ENCODE measurements at places on chromosomes 5 and 9.

GRCh38 chr5:55467862-55468551, 66.8 kb downstream of the PLPP1 start:
- H3K27ac ChIP-seq = no peak overlapping the region
- no peaks in the 10 kb centered on the region for H3K27me3 ChIP-seq
- H3K4me3 ChIP-seq = no peak overlapping the region
- H3K4me1 ChIP-seq = no peaks in the 10 kb centered on the region

DNA sequence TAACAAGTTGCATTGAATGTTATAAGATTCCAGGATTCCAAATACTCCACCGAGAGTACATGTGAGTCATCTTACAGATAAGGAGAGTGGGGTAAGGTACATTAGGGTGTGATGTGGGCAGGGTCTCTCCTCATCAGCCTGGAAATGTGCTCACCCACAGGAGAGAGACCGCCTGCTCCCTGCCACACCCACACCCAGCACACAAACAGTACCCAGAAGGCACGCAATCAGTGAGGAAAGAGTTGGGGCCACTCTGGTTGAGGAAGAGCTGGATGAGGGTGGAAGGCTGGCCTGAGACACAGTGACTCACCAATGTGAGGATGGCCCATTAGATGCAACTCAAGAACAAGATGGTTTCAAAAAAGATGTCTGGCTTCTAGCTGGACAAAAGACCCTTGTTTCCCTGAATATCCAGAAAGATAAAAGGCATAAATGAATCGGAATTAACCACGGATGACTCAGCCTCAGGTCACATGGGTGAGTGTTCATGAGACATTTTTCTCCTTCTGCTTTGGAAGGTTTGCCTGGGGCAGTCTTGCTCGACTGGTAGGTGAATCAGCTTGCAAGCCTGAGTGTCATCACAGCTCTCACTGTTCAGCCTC, 51.1 kb upstream of the LHFPL2 start:
- no peak for DNase-seq
- H3K36me3 ChIP-seq = no peaks in the 10 kb centered on the region
- H3K4me3 ChIP-seq = no peak overlapping the region

- H3K4me1 ChIP-seq = no peaks in the 10 kb centered on the region
- no peak for DNase-seq
- H3K27me3 ChIP-seq = no peaks in the 10 kb centered on the region
- H3K36me3 ChIP-seq = no peaks in the 10 kb centered on the region
- no peak overlapping the region for H3K27ac ChIP-seq
Measured at GRCh38 chr9:99336005-99336404, 113.9 kb downstream of the SEC61B start.

GRCh38 chr5:124110942-124111341, 599.0 kb downstream of the CSNK1G3 start:
- H3K4me1 ChIP-seq = no peaks in the 10 kb centered on the region
- H3K4me3 ChIP-seq = no peak overlapping the region
- no peak for DNase-seq

GRCh38 chr9:125634040-125634717, 72.8 kb downstream of the MAPKAP1 start:
- peaks cover 2% of the 10 kb centered on the region for H3K4me1 ChIP-seq
- no peak overlapping the region for H3K4me3 ChIP-seq
- no peak for DNase-seq
- H3K27me3 ChIP-seq = no peaks in the 10 kb centered on the region

GRCh38 chr5:9892696-9893095, 262.5 kb upstream of the TAS2R1 start:
- no peak for DNase-seq
- H3K36me3 ChIP-seq = no peaks in the 10 kb centered on the region
- no peaks in the 10 kb centered on the region for H3K27me3 ChIP-seq
- H3K4me3 ChIP-seq = no peak overlapping the region

- no peak overlapping the region for H3K27ac ChIP-seq
- H3K27me3 ChIP-seq = no peaks in the 10 kb centered on the region
- no peaks in the 10 kb centered on the region for H3K4me1 ChIP-seq
- H3K4me3 ChIP-seq = no peak overlapping the region
- H3K36me3 ChIP-seq = no peaks in the 10 kb centered on the region
Measured at GRCh38 chr5:17024686-17025180, 88.6 kb upstream of the MYO10 start.

GRCh38 chr5:178425621-178426068, 164.5 kb downstream of the COL23A1 start:
- DNase-seq = no peak
- H3K4me1 ChIP-seq = peaks cover 8% of the 10 kb centered on the region
- no peak overlapping the region for H3K4me3 ChIP-seq
- no peaks in the 10 kb centered on the region for H3K27me3 ChIP-seq
- H3K27ac ChIP-seq = no peak overlapping the region

DNA sequence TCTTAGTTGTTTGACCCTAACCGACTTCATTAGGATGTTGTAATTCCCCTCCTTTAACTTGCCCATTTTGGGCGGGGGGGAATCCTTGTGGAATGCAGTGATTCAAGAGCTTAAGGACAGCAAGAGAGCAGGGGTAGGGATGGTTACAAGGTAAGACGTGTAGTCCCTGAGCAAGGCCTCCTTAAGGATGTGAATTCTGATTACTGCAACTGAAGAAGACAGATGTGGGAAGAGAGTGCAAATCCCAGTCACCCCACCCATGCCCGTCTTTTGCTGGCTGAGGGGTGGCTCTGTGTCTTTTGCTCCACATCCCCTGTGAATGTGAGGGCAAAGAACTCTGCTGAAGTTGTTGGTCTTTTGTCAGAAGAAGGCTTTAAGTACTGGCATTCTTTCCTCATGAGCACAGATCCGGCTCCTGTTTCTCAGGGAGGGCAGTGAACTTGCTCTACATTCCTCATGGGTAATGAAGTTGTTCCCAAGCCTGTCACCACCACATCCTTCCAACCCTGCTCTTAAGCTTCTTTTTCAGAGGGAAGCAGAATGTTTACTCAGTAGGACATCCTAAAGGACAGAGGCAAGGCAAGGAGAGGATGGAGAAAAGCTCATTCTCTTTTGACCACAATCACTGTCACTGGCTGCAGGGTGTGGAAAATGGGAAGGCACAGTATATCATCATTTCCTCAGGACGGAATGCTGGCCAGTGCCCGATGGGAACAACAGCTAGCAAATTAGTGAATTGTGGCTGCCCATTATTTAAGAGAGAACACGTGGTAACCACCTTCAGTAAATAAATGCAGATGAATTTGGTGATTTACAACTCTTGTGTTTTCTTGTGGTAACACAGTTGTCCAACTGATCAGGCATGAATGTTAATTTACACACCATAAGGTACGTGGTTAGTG, 61.5 kb downstream of the RAI14 start:
- peak overlapping the region; percentile 20 for H3K27ac ChIP-seq
- no peaks in the 10 kb centered on the region for H3K36me3 ChIP-seq
- peak; percentile 25 for DNase-seq
- H3K27me3 ChIP-seq = no peaks in the 10 kb centered on the region
- H3K4me3 ChIP-seq = no peak overlapping the region

DNA sequence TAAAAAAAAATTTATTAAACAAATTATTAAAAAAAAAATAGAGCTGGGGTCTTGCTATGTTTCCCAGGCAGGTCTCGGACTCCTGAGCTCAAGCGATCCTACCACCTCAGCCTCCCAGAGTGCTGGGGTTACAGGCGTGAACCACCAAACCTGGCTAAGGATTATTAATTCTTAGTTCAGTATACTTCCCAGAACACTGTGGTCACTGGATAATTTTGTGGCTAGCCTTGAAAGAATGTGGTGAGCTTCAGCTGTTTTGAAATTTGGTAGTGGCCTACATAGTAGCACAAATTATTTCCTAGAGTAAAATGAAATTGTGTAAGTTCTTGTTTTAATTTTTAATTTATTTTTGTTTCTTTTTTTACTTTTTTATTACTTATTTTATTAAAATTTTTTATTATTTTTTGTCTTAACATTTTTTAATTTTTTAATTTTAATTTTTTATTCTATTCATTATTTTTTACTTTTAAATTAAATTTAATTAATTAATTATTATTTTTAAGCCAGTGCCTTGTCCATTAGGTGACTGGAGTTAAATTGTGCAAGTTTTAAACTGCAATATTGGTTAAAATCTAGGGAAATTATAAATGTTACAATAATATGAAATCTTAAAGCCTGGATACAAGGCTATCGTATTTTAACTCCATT, 23.0 kb downstream of the ARRDC3 start:
- no peak for DNase-seq
- H3K36me3 ChIP-seq = no peaks in the 10 kb centered on the region
- no peak overlapping the region for H3K4me3 ChIP-seq
- 0 out of 2 replicates have a peak, but pooled peaks cover 1% of the 10 kb centered on the region for H3K4me1 ChIP-seq
- H3K27ac ChIP-seq = no peak overlapping the region

- no peak overlapping the region for H3K4me3 ChIP-seq
- H3K27me3 ChIP-seq = no peaks in the 10 kb centered on the region
- peak; percentile 37 for DNase-seq
- no peaks in the 10 kb centered on the region for H3K4me1 ChIP-seq
- H3K36me3 ChIP-seq = no peaks in the 10 kb centered on the region
Measured at GRCh38 chr5:147935032-147935431, 28.7 kb upstream of the C5orf46 start.

- no peak for DNase-seq
- no peak overlapping the region for H3K27ac ChIP-seq
Measured at GRCh38 chr9:105459336-105459735, 11.5 kb downstream of the FSD1L start.

- DNase-seq = no peak
- no peaks in the 10 kb centered on the region for H3K27me3 ChIP-seq
Measured at GRCh38 chr5:178524093-178524882, 65.9 kb downstream of the COL23A1 start.

GRCh38 chr9:113588242-113588810, 124.8 kb downstream of the RGS3 start:
- no peaks in the 10 kb centered on the region for H3K27me3 ChIP-seq
- H3K4me3 ChIP-seq = no peak overlapping the region
- H3K27ac ChIP-seq = no peak overlapping the region
- H3K36me3 ChIP-seq = peaks cover 4% of the 10 kb centered on the region
- peaks cover 3% of the 10 kb centered on the region for H3K4me1 ChIP-seq
- DNase-seq = no peak

DNA sequence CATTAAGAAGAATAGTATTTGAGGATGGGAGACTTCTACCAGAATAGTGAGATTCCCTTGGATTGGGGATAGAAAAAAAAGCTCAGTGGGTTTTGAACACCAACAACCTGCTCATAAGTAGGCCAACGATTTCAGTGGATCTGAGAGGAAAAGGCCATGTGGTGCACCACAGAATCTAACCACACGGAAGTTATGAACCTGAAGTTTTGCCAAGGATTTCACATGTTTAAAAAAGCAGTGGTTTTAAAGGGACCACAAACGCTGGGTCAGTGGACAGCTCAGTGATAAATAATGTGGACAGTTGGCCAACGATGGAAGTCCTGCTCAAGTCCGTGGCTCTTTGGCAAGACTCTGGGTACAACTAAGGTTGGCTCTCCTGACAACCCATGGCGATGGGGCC, 107.2 kb upstream of the TXNDC8 start:
- no peaks in the 10 kb centered on the region for H3K27me3 ChIP-seq
- H3K27ac ChIP-seq = no peak overlapping the region

- H3K36me3 ChIP-seq = peaks cover 3% of the 10 kb centered on the region
- no peaks in the 10 kb centered on the region for H3K27me3 ChIP-seq
- no peak for DNase-seq
- H3K27ac ChIP-seq = no peak overlapping the region
- H3K4me1 ChIP-seq = no peaks in the 10 kb centered on the region
Measured at GRCh38 chr9:132935026-132935425, 9.4 kb downstream of the TSC1 start.

GRCh38 chr5:34521628-34522290, 134.4 kb upstream of the RAI14 start:
- H3K27me3 ChIP-seq = no peaks in the 10 kb centered on the region
- H3K4me1 ChIP-seq = peaks cover 4% of the 10 kb centered on the region
- no peaks in the 10 kb centered on the region for H3K36me3 ChIP-seq
- no peak overlapping the region for H3K4me3 ChIP-seq

DNA sequence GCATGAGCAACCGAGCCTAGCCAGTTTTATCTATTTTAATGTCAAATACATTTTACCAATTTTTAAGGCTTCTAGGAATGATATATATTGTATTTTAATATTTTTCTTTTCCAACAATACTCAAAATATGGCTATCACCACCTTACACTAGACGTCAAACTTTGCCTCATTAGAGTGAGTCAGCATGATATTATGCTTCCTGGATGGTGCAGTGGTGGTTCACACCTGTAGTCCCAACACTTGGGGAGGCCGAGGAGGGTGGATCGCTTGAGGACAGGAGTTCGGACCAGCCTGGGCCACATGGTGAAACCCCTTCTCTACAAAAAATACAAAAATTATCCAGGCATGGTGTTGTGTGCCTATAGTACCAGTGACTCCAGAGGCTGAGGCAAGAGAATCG, 7.3 kb upstream of the CDC14B start:
- no peaks in the 10 kb centered on the region for H3K4me1 ChIP-seq
- no peaks in the 10 kb centered on the region for H3K27me3 ChIP-seq
- H3K27ac ChIP-seq = no peak overlapping the region
- no peaks in the 10 kb centered on the region for H3K36me3 ChIP-seq
- H3K4me3 ChIP-seq = no peak overlapping the region
- DNase-seq = no peak

GRCh38 chr5:91419571-91420537, 36.7 kb upstream of the ARRDC3 start:
- peaks cover 4% of the 10 kb centered on the region for H3K4me1 ChIP-seq
- no peak overlapping the region for H3K4me3 ChIP-seq
- DNase-seq = no peak
- H3K27ac ChIP-seq = no peak overlapping the region
- H3K36me3 ChIP-seq = no peaks in the 10 kb centered on the region

- H3K27me3 ChIP-seq = no peaks in the 10 kb centered on the region
- no peak overlapping the region for H3K4me3 ChIP-seq
- H3K36me3 ChIP-seq = no peaks in the 10 kb centered on the region
- DNase-seq = no peak
Measured at GRCh38 chr9:126646162-126646561, 32.4 kb downstream of the LMX1B start.

DNA sequence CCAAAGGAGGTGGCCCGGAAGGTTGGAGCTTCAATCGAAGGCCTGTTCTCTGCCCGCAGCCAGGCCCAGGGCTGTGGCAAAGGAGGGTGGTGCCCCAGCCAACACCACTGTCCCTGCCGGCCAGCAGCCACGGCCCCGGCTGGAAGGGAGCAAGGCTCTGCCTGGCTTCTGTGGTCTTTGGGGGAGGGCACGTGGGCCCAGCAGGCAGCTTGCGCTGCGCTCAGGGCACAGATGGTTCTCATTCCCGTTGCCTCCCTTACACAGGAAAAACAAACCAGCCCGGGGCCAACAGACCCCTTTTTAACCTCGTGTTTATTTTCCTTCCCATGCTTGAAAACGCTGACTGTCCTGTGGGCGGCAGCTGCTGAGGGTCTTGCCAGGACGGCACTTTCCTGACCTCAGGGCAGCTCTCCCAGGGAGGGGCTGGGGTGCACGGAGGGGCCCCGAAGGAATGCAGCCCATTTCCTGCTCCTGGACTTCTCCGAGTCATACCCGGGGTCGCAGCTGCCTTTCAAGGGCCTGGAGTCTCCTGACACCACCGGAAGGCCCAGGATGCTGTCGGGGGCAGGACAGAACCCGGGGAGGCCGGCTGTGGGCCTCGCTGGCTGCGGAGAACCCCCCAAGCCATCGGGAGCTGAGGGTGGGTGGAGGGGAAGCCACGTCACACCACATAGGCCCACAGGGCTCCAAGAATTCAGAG, 1.1 kb upstream of the GPSM1 start:
- no peaks in the 10 kb centered on the region for H3K36me3 ChIP-seq
- no peak overlapping the region for H3K4me3 ChIP-seq
- peaks cover 9% of the 10 kb centered on the region for H3K4me1 ChIP-seq
- DNase-seq = no peak

- no peaks in the 10 kb centered on the region for H3K27me3 ChIP-seq
- H3K4me1 ChIP-seq = no peaks in the 10 kb centered on the region
- no peak overlapping the region for H3K27ac ChIP-seq
- no peak for DNase-seq
- H3K4me3 ChIP-seq = no peak overlapping the region
Measured at GRCh38 chr5:10323588-10324488, 16.1 kb upstream of the CMBL start.

Data from iPS DF 6.9 (cell line).